Sciatic nerve (tissue), 2 donors: ENCODE measurements at places on chromosomes 12 and 14. TPM values are rescaled to one million over a fixed set of nuclear protein-coding genes. Genes with fewer than 3 reads are reported as not detected.

DNA sequence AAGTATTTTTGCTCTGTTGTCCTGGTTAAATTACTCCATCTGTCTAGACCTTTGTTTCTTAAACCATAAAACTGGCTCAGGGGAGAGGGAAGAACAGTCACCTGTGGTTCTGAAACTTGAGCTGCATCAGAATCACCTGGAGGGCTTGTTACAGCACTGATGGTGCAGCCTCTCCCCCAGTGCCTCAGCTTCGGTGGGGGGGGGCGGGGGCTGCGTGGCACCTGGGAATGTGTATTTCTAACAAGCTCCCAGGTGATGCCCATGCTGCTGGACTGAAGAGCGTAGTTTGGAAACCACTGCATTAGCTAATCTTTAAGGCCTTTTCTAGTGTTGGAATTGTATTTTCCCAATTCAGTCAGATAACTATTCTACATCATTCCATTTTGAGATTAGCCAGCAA lies 42.7 kb downstream of the GPHB5 start:
- no peak for DNase-seq

- DNase-seq: peak; percentile 53
These were observed 74.4 kb downstream of the WDR20 start for GRCh38 chr14:102213984-102214658.

DNA sequence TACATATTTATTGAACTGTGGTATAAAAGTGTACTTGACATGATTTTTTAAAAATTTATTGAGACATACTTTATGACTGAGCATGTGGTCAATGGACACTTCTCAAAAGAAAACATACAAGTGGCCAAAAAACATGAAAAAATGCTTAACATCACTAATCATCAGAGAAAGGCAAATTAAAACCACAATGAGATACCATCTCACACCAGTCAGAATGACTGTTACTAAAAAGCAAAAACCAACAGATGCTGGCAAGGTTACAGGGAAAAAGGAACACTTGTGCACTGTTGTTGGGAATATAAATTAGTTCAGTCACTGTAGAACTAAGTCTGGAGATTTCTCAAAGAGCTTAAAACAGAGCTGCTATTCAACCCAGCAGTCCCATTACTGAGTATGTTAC lies 1177.6 kb downstream of the GALC start:
- no peak for DNase-seq

DNA sequence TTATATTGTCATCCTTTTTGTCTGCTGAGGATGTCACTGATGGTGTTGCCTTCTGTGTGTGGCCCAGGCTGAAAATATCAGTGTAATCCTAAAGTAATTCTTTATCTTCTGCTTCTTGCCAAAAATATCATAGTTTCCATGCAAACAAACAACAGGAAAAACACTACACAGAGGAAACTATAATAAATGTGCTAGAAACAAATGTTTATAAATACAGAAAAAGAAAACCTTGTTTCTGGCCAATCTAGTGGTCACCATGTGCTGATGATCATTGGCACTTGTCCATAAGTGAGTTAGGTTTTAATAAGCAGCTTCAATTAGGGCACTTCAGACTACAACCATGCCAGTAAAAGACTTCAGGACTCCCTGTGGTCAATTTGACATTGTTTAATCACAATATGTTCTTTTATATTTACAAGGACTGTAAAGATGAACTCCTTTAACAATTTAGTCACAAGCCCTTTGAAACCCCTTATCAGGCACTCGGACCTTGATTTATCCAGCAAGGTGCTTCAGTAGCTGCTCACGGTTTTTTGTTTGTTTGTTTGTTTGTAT lies 124.8 kb downstream of the TMTC3 start:
- no peak for DNase-seq

DNA sequence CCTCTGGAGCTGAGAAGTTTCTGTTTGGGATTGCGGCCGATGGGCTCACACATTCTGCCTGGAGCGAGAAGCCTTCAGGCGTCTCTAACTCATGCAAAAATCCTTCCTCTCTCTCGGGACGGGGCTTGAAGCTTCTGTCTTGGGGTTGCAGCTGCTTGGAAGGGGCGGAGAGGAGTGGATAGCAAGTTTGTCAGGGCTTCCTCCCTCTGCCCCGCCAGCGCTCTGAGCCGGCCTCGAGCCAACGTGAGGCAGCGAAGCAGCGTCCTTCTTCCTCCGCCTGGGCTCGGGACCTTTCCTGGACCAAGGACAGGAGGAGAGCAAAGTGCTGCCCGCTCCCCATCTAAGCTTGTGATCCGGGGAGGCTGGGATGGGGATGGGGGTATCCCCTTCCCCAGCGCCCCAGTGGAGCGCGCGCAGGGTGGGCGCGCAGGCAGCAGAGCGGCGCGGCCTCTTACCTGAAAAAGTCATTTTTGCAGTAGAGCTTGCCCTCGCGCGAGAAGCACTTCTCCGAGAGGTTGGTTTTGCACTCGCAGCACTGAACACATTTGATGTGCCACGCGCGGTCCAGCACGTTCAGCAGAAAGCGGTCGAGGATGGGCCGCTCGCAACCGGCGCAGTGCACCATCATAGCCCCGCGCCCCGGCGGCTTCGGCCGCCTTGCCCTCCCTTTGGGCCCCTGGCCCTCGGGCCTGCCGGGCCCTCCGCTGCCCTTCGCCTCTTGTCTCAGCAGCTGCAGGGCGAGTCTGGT lies 626 bp downstream of the LHX5 start:
- no peak for DNase-seq

DNA sequence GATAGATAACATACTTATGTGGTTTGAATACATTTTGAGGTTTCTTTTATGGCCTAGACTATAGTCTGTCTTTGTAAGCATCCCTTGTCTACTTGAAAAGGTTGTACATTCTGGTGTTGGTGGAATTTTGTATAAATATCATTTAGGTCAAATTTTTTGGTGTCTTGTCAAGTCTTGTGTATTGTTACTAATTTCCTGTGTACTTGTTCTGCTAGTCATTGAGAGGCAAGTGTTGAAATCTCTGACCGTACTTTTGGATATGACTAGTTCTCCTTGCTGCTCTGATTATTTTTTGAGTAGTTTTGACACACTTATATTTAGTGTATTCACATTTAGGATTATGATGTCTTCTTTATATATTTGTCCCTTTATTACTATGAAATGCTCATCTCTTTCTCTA lies 219.6 kb downstream of the CCDC91 start:
- no peak for DNase-seq

- DNase-seq: no peak
These were observed 82.0 kb downstream of the DNAH10 start for GRCh38 chr12:123843912-123844748.

DNA sequence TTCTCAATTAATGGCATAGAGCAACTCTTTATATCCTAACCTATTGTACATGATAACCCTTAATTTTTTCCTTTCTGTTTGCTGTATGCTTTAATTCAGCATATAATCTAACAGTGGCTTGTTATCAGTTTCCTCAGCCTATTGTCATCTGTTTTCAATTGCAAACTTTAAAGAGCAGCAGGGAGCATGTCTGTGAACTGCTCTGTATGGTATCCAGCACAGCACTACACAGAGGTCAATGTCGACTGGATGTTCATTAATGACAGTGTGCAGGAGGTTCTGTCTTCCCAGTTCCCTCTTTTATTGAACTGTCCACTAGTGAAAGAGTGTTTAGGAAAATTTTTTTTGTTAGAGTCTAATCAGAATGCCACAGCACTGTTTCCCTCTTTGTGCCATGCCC lies 609.1 kb downstream of the SOX5 start:
- DNase-seq: no peak

GRCh38 chr14:60206837-60207533 lies 41.8 kb upstream of the DHRS7 start:
- DNase-seq: no peak

- DNase-seq: no peak
These were observed 149.0 kb downstream of the PRKCH start for GRCh38 chr14:61470261-61470960.

GRCh38 chr12:41174602-41175001 lies 13.5 kb upstream of the PDZRN4 start:
- DNase-seq: no peak

- no peak for DNase-seq
These were observed 34.3 kb upstream of the DCN start for GRCh38 chr12:91216871-91217270.

- no peak for DNase-seq
These were observed 9.8 kb downstream of the CHGA start for GRCh38 chr14:92932448-92933395.

DNA sequence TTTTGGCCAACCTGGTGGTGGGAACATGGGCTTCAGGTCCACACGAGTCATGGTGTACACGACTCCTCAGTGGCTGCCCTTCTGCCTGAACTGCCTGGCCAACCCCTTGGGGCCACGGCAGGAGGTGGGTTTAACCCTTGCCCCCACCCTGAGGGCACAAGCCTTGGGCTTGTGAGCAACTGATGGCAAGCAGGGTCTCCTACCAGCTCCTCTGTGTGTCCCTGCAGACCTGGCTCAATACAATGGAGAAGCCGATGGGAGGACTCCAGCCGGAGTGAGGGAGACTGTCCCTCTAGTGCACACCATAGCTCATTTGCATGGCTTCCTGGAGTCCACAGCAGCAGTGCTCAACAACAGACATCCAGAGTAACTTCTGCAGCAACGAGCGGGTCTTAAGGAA lies 28.0 kb downstream of the JAG2 start:
- no peak for DNase-seq

- no peak for DNase-seq
These were observed 148.5 kb upstream of the SEL1L start for GRCh38 chr14:81682134-81682533.

DNA sequence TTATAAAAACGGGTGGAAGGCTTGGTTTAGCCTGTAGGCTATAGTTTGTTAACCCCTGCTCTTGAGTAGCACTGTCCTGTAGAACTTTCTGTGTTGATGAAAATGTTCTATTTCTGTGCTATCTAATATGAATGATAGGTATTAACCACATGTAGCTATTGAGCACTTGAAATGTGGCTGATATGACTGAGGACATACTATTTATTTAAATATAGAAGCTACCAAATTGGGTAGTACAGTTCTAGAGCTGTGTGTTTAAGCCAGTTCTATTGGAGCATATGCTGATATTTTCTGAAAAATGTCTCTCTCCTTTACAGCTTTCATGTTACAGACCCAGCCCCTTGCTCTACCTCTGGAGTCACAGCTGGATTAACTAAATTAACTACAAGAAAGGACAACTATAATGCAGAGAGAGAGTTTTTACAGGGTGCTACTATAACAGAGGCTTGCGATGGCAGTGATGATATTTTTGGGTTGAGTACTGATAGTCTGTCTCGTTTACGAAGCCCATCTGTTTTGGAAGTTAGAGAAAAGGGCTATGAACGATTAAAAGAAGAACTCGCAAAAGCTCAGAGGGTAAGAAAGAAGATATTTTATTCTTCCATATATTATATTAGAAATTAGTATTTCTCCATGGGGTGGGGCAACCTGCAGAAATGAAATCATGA lies 17.6 kb downstream of the RAB3IP start:
- no peak for DNase-seq

DNA sequence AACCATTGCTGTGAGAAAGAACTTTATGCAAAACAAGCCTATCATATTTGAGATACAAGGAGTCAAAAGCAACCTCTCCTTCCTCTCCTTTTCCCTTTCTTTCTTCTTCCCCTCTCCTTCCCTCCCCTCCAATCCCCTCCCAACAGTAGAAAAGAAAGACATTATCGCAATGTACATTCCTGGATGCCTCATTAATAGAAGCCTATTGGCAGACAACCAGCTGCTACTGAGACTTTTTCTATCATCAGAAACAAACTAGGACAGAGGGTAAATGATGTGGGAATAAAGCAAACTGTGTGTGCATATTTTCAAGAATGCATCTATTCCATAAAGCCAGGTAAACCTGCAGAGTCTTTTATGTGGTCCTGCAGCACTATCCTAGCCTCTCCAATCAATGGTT lies 237.2 kb downstream of the ITPR2 start:
- DNase-seq: no peak

Gene SMIM41
- 12.4 TPM for total RNA-seq

Gene LYZ
- 112 TPM for total RNA-seq

Gene SLC38A4
- 0.31 TPM for total RNA-seq

Gene CMTM5
- total RNA-seq: 75.3 TPM

Gene AJUBA
- 24.8 TPM for total RNA-seq

Gene HRK
- total RNA-seq: 0.22 TPM

Gene DNAI7
- total RNA-seq: 1.0 TPM
